ENCODE measurements at places on chromosomes 7 and 10. TPM values are rescaled to one million over a fixed set of nuclear protein-coding genes. Genes with fewer than 3 reads are reported as not detected.

The C10orf143 gene
- 4.8 TPM for total RNA-seq

The MBL2 gene
- not detected for total RNA-seq

The SORBS1 gene
- 593 TPM for total RNA-seq

The C7orf57 gene
- total RNA-seq, result not detected

The UCN3 gene
- total RNA-seq, result not detected

The MACC1 gene
- total RNA-seq, result 0.98 TPM

The HHEX gene
- 15.3 TPM for total RNA-seq

DNA sequence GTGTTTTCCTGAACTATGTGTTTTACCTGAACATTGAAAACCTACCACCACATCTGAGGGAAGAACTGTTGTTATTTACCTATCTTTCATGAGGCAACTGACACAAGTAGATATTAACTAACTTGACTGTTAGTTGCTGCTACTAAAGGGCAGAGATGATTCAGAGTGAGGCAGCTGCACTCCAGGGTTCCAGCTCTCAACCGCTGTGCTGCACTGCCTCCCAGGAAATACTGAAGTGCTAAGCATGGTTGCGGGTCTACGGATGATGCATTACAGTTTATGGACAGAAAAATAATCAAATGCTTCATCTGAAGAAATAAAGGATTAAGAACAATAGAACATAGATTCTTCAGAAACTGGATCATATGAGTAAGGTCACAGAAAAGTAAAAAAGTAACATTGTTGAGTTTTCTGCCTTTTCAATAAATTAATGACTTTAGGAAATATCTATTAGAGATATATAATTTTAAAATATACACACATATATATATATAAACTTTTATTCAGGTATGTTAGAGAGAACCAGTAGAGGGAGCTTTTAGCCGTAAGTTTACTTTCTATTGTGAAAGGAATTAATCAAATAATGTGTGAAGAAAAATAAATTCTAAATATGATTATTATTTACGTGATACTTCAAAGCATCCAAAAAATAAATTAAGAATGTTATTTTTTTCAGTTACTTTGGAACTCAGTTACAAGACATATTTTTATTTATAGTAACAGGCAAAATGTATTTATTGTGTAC, 620.0 kb downstream of the CNTNAP2 start:
- DNase-seq, result no peak

- no peak for DNase-seq
Measured at GRCh38 chr10:43070121-43071085, 6.5 kb upstream of the RET start.

GRCh38 chr7:42055171-42055570, 181.8 kb downstream of the GLI3 start:
- no peak for DNase-seq

- DNase-seq, result peak; percentile 81
Measured at GRCh38 chr7:132577206-132578049, 1.2 kb upstream of the PLXNA4 start.

DNA sequence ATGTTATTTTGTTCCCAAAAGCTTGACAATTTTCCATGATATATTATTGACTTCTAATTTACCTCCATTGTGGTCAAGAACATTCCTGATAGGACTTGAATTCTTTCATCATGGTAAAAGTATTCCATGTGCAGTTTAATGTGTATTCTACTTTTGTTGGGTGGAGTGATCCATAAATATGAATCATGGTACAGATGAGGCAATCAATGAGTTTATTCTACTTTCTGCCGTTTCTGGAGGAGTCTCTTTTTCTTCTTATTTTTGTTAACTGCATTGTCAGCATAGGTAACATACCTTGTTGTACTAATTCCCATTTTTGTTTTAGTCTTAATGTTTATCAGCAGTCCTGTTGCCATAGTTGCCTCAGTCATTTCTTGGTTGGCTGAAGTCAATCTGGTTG, 69.6 kb downstream of the SHOC2 start:
- no peak for DNase-seq

DNA sequence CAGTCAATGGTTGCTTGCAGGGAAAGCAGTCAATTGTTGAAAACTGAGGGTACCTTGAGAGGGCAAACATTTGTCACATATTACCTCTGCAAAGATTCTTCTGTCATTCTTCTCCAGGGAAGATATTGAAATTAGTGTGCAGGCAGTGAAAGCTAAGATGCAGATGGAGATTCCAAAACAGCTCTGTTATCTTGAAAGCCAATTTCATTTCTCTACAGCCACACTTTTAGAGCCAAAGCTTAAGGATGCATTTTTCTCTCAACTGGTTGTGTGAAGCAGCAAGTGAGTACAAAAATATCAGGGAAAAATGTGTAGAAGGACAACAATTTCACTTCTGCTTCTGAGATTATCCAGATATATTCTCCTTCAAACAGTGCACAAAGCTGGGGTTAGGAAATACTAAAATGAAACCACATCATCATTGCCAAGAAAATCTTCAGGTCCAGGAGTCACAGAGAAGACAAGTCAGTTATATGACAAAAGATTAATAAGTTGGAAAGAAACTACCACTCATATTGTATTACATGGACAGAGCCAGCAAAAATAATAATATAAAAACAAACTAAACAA, 16.3 kb downstream of the SGMS1 start:
- no peak for DNase-seq

GRCh38 chr7:112437072-112437471, 13.2 kb upstream of the IFRD1 start:
- no peak for DNase-seq

GRCh38 chr10:33304423-33305225, 29.8 kb downstream of the NRP1 start:
- DNase-seq, result no peak

GRCh38 chr10:44938956-44939355, 20.6 kb upstream of the RASSF4 start:
- no peak for DNase-seq

DNA sequence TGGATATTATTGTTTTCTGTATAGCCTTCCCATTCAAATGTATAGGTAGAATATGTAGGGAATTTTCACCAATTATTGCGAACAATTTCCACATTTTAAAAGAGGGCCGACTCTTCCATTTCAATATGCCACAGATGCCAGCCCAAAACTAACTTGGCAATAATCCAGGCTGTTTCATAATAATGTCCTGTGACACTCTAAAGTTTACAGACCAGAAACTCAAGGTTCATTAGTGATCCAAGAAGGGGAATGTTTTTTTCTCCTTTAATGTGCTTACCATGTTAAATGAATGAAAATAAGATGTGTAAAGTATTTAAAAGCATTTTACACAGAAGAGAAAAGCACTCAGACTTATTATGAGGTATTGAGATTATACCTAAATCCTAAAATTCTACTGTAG, 63.0 kb upstream of the FAM3C start:
- DNase-seq, result no peak

DNA sequence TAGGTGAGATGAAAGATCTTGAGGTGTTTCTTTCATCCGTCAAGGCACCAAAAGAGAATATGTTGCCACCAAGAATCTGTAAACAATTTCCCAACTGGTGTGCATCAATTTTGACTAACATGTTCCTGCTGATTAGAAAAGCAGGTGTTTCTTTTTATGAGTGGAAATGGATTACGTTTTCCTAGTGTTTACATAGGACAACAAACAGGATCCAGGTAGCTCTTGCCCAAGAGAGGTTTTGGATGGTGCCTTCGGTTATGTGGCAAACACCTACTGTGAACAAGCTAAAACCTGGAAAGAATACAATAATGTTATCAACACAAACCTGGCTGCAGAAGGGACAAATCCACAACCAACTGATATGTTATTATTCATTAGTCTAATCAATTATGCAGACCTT, 53.6 kb upstream of the WNT16 start:
- DNase-seq, result no peak

GRCh38 chr7:39613577-39613976, 9.8 kb upstream of the RALA start:
- DNase-seq, result no peak

All from sciatic nerve (tissue), 2 donors.